Smooth muscle cell of the pulmonary artery (primary cell): ENCODE measurements at places on chromosomes 1 and 21. TPM values are rescaled to one million over a fixed set of nuclear protein-coding genes. Genes with fewer than 3 reads are reported as not detected.

LDLRAD2 gene
- total RNA-seq, result 0.13 TPM in 1 of 2 replicates, not detected in the other

VAV3 gene
- 0.33 and 0.69 TPM in 2 replicates for total RNA-seq

SSX2IP gene
- total RNA-seq, result 11.5 and 15.9 TPM in 2 replicates

HORMAD1 gene
- total RNA-seq, result not detected in 2 replicates

GALE gene
- total RNA-seq, result 12.6 and 35.3 TPM in 2 replicates

SLC9C2 gene
- total RNA-seq, result 0.03 TPM in 1 of 2 replicates, not detected in the other

OLFML2B gene
- total RNA-seq, result 2.2 and 19.4 TPM in 2 replicates

MRAP gene
- 0.13 TPM in 1 of 2 replicates, not detected in the other for total RNA-seq

MYOC gene
- total RNA-seq, result 0.13 TPM in 1 of 2 replicates, not detected in the other

ANGPTL3 gene
- not detected in 2 replicates for total RNA-seq
